ACHN (cell line): ENCODE measurements at places on chromosomes 3 and 15.

GRCh38 chr15:100372739-100373119, 31.0 kb upstream of the ADAMTS17 start:
- DNase-seq, result peak; percentile 50

DNA sequence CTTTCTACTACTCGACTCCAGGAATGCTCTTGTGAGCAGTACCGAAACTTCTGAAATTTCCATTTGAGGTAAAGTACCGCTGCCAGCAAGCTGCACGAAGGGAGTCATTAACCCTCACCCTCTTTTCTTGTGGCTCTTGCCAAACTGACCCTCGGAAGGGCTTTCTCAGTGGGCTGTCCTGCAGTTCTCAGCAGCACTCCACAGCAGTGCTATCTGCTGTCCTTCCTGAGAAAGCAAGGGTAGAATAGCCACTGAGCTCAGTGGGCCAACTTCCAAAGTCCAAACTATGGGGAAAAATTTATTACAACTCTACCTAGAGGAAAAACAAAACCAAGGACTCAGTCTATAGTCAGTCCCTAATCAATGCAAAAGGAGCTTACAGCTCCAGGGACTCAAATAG, 38.5 kb upstream of the COL8A1 start:
- DNase-seq, result no peak

DNA sequence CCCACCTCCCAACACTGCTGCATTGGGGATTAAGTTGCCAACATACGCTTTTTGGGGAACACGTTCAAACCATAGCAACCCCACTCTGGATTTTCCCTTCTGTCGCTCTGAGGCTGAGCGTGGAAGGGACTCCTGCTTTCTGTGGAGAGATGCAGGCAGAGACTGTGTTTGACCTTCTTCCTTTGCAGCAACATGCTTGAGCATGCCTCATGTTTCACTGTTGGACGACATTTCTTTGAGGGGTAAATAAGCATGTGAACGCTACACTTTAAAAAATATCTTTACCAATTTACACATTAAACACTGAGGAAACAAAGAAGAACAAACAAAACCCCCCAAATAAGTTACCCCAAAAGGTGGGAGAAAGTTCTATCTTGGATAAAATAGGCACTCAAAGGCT, 14.2 kb upstream of the MAPK6 start:
- DNase-seq, result no peak

- DNase-seq, result no peak
These were observed 33.6 kb downstream of the GPR171 start for GRCh38 chr3:151169262-151169947.

GRCh38 chr3:54251705-54252104, 129.4 kb downstream of the CACNA2D3 start:
- no peak for DNase-seq

GRCh38 chr3:17313746-17314145, 428.7 kb downstream of the TBC1D5 start:
- DNase-seq, result no peak
